ENCODE measurements at places on chromosomes 1 and 21.

GRCh38 chr1:107450899-107451664 is 310.2 kb downstream of the NTNG1 start:
- no peak for DNase-seq

GRCh38 chr1:4328402-4329071 is 325.9 kb upstream of the AJAP1 start:
- DNase-seq: no peak

DNA sequence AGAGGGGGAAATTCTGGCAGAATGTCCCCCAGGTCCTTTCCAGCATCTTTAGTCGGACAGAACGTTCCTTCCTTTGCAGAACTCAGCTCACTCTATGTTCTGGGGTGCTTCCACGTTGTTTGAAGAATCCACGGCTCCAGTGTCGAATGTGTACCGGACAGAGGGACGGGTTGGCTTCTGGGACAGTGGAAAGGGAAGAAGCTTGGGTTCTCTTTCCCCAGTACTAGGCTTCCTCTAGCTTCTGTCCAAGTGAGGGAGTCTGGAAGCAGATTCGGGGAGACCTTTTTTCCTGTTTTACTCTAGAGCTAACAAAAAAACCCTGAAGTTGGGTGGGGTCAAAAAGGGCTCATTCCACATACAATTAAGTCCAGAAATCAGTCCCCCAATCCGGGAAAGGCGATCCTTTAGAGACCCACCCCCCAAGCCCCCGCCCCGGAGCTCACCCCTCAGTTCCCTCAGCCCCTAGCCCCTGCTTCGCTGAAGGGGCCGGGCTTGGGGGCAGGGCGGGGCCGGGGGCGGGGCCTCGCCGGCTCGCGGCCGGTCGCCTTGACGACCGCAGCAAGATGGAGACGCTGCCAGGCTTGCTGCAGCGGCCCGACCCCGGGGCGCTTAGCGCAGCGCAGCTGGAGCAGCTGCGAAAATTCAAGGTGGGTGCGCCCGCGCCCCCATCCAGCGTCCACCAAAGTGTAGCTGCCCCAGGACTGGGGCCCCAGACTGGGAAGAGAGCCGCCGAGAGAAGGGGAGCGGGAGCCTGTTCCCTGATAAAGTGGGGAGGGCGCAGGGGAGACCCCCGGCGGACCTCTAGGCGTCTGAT is at the start of gene RIIAD1:
Gene RIIAD1, plus strand, starts transcription at position 549 of the 814 bp plus-strand sequence. Its CDS starts 15 bp downstream, at position 564.
- DNase-seq: no peak

GRCh38 chr1:157151073-157151472 is 12.9 kb upstream of the ETV3 start:
- no peak for DNase-seq

DNA sequence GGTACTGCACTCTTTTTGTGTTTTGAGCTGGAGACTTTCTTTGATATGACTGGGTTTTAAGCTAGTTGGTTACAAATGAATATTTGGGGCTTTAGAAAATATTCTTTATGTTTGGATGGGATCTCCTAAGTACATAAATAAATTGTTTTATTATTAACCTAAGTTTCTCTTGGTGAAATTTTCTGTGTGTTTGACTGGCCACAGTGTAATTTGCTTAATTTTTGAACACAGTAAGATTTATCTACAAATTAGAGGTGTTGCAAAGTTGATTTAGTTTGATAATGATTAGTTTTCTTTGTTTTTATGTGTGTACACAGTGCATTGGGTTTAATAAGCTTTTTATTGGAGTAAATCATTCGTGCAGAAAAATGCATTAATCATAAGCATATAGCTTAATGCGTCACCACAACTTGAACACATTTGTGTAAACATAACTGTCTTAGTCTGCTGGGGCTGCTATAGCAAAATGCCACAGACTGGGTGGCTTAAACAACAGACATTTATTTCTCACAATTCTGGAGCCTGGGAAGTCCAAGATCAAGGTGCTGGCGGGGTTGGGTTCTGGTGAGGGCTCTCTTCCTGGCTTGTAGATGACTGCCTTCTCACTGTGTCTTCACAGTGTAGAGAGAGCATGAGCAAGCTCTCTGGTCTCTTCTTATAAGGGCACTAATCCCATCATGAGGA is 17.4 kb upstream of the SLC6A9 start:
- no peak for DNase-seq

GRCh38 chr1:147052677-147053076 is 114.6 kb downstream of the NBPF12 start:
- no peak for DNase-seq

- DNase-seq: no peak
Observed at GRCh38 chr1:155268630-155269029, 4.7 kb downstream of the CLK2 start.

GRCh38 chr1:108813326-108813725 is 43.6 kb downstream of the AKNAD1 start:
- no peak for DNase-seq

DNA sequence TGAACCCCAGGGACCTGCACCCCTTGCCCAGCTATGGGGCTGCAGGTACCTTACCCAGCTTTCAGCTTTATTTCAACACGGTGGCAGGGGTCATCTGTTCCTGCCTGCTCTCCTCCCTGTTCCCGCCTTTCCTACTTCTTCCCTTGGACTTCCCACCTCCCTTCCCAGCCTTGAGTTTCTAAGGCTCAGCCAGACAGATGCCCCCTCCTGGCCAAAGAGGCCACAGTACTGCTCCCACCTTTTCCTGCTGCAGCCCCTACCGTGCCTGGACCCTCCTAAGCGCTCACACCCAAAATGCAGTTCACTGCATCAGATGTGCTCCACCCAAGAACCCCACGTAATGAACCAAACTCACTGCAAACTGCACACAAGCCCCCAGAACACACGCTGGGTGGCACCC is 7.7 kb downstream of the NOC2L start:
- no peak for DNase-seq

DNA sequence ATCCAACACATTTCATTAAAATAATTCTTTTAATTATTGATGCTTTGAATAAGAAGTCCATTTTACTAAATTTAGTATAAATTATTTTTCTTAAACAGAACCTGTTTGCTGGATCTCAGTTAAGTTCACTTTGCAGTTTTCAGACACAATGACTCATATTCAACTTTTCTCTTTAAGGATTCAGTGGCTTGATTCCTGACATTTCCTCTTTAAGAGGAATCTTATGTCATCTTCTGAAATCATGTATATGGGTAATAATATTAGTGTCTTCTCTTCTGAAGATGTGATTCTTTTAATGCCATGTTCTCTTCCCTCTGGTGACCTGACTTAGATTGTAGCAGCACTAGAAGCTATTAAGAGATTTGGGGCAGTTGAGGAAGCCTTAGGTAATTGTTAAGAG is 12.6 kb downstream of the CREG1 start:
- DNase-seq: no peak

GRCh38 chr1:43454270-43455011 is 710 bp upstream of the HYI start:
- DNase-seq: peak; percentile 49

DNA sequence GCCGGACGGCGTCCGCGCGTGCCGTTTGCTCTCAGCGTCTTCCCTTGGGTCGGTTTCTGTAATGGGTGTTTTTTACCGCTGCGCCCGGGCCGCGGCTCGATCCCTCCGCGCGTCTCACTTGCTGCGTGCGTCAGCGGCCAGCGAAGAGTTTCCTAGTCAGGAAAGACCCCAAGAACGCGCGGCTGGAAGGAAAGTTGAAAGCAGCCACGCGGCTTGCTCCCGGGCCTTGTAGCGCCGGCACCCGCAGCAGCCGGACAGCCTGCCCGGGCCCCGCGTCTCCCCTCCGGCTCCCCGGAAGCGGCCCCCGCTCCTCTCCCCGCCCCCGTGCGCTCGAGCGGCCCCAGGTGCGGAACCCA is 159.8 kb downstream of the RUNX1 start:
- DNase-seq: no peak

GRCh38 chr1:10677491-10678391 is 118.7 kb downstream of the CASZ1 start:
- DNase-seq: no peak

DNA sequence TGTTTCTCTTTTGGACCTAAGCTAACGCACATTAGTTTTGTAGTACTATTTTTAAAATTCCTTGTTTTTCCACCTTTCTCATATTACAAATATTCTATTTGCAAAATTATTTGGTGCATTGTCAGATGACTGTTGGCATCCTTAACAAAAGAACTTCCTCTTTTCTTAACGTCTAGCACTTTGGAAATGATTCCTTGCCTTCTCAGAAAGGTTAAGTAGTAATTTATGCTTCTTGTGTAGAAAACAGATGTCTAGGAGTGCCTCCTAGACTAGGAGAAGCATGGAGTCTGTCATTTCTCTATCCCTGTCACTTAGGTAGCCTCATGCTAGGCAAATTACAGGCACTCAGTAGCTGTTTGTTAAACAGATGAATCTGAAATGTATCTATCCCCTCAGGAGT is 64.4 kb downstream of the HSPA13 start:
- DNase-seq: no peak

DNA sequence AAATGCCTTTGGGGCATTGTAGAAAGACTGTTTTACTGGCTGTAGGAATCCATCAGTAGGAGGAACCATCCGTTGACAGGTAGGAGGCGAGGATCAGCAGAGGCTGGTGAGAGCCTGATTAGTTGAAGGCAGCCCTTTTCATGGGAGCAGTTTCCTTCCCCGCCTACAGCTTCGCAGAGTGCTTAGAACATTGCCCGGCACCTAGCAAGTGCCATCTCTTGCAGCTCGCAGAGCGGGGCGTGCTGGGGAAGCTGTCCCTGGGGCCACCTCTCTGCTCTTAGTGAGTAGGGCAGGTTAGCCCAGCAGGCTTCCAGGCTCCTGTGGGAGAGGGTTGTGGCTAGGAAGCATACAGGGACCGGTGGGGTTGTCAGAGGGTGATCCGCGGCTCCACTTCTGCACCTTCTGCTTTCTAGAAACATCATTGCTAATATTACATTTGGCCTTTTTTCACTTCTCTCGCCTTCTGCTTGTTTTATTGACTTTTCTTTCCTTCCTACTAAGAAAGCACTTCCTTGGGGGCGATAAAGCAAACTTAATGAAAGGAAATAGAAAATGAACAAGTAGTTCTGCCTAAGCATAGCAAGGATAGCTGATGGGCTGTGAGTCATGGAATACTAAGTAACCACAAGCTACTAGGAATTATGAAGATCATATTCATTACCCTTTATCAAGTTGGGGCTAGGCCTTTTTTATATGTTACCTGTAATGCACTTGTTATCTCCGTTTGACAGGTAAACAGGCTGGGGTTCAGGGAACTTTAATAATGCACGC is 176.7 kb downstream of the GALNT2 start:
- no peak for DNase-seq

DNA sequence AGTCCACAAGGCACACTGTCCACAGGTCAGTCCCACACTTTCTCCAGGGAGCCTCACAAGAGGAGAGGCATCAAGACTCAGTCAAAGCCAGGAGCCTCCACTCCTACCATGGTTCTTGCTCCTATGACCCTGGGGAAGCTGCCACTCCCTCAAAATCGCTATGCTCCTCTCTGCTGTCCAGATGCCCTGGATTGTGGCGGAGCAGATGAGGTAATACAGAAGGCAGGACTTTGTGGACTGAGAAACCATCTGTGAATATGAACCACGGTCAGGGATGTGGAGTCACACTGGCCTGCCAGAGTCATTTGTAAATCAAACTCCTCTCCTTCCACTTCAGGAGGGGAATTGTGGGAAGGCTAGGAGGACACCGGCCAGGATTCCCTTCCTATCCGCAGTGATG is 20.6 kb downstream of the VWA5B1 start:
- no peak for DNase-seq

DNA sequence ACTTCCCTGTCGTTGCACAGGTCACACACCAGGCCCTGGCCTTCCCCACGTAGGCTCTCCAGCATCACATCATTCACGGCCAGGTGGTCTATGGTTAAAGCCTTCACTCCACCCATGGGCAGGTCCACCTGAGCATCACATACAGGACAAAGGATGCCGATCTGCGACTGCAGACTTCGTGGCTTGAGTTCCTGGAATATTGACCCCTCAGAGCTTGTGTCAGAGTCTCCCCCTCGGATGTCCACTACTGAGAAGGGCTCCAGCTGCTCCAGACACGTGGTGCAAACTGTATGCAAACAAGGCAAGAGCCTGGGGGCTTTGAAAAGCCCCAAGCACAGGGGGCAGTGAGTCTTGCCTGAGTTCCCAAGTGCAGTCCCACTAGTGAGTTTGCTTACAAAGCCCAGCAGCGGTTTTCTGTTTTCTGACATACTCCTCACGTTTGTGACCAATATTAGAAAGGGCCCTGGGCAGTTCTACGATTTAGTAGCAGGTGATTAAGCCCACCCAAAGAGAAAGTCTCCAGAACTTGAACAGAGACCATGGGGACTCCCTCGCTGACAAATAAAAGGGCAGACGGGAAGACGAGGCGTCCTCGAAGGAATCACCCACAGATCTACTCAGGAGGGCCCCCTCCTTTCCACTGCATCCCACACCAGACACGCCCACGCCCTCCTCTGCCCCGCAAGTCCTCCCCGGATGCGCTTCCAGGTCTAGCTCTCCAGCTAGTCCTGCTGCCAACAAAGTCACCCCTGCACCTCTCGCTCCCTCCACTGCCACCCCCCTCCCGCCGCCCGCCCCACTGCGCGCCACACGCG is 568 bp downstream of the TRIM45 start:
- DNase-seq: peak; percentile 8

GRCh38 chr1:176051902-176052518 is 155.1 kb downstream of the COP1 start:
- no peak for DNase-seq

GRCh38 chr1:173476197-173476664 is 904 bp upstream of the PRDX6 start:
- DNase-seq: no peak

GRCh38 chr1:229440851-229441537 is 7.1 kb upstream of the ACTA1 start:
- DNase-seq: no peak

- DNase-seq: no peak
Observed at GRCh38 chr1:18513995-18514394, 33.3 kb downstream of the KLHDC7A start.

GRCh38 chr1:152487871-152488270 is 22.7 kb upstream of the LCE5A start:
- DNase-seq: no peak

DNA sequence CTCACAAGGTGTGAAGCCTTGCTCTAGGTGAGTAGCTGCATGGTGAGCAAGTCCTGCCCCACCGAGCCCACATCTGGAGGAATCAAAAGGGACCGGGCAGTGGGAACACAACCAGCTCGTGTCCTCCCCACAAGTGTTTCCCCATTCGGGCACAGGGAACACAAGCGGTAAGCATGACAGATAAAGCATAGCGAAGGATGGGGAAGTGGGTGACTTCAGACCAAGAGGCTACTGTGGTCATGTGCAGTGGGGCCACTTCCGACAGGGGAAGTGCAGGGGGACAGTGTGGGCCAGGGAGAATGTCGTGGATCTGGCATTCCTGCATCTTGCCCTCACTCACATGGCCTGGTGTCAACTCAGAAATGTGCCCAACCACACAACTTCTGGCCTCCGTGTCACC is 306.2 kb downstream of the FAM72C start:
- no peak for DNase-seq

DNA sequence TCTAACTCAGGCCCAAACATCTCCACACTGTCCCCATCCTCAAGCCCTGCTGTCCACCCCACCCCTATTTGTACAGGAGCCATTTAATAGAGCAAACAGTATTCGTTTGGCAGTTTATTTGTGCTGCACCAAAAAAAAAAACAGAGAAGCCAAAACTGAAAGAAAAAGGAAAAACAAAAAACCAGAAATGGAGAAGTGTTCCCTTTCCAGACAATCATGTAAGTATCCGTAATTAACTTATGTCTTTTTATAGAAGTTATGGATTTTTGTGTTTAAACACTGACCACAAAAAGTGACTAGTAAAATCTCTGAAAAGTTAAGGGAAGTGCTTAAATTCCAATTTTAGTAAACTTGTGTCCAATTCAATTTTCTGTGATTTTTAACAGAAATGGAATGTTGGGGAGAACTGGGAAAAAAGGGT is 40.4 kb upstream of the ZBTB18 start:
- no peak for DNase-seq

- DNase-seq: no peak
Observed at GRCh38 chr1:226717256-226717909, 21.7 kb downstream of the ITPKB start.

Data from stimulated activated CD4-positive, alpha-beta T cell treated with anti-CD3 and anti-CD28 coated beads, Interleukin-15, amount 100 ng/mL, for 48 hours (primary cell).